Amniotic epithelial cell (primary cell): ENCODE measurements at places on chromosomes 11 and 22.
A peak's percentile ranks its signal among the peaks of the same experiment; 100 is the strongest.

GRCh38 chr22:35663371-35663770 is 15.1 kb downstream of the APOL6 start:
- peak; percentile 36 for DNase-seq

- DNase-seq, result peak; percentile 92
These were observed 101.1 kb downstream of the MICAL3 start for GRCh38 chr22:17922925-17923903.

DNA sequence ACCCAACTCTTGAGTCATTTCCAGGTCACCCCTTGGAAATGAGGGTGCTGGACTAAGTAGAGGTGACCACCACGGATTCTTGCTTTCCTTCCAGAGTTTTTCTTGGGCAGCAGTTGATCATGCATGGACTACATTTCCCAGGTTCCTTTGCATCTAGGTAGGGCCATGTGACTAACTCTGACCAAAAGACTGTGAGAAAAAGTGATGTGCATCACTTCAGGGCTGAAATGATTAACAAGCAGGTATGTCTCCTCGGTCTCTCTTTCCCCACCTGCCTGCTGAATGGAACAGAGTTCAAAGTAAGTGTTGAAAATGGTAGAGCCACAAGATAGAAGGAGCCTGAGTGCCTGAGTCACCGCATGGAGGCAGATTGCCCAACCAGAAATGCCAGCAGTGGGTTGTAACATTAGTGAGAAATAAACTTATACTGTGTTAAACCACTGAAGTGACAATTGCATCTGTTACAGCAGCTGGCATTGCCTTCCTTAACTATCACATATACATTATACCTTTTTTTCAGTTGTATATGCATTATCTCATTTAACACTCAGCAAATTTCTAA is 113.5 kb downstream of the MN1 start:
- peak; percentile 61 for DNase-seq

- DNase-seq, result no peak
These were observed 89.6 kb downstream of the PHF21B start for GRCh38 chr22:44920183-44920582.

DNA sequence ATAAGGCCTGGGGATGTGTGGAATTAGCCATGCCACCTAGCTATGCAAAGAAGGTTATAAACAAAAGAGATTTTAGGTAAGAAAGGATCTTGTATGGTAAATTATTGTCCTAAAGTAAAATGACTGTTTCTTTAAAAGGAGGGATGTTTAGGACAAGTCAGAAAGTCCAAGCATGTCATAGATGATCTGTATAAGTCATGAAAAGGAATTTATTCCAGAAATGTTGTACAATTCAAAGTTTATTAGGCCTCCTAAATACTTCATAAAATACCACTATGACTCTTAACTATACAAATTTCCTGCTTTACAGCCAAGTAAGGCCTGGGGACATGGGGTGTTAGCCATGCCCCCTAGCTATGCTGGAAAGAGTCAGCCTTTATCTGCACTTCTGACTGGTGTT is 22.7 kb downstream of the OR5A2 start:
- no peak for DNase-seq

DNA sequence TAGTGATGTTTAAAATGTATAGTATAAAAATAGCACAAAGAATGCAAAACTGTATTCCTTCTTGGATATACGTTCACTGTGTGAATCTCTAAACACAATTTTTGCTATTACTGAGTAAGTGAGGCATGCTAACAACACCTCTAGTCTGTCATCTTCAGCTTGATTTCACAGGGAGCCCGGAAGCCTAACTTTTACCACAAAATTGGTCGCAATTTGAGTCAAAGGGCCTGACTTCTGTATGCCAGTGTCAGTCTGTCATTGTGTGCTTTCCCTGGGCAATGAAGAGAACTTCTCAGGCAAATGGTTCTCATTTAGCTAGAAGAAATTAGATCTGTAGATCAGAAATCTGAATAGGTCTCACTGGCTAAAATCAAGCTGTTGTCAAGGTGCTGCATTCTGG is 1059.5 kb downstream of the FAM181B start:
- no peak for DNase-seq

DNA sequence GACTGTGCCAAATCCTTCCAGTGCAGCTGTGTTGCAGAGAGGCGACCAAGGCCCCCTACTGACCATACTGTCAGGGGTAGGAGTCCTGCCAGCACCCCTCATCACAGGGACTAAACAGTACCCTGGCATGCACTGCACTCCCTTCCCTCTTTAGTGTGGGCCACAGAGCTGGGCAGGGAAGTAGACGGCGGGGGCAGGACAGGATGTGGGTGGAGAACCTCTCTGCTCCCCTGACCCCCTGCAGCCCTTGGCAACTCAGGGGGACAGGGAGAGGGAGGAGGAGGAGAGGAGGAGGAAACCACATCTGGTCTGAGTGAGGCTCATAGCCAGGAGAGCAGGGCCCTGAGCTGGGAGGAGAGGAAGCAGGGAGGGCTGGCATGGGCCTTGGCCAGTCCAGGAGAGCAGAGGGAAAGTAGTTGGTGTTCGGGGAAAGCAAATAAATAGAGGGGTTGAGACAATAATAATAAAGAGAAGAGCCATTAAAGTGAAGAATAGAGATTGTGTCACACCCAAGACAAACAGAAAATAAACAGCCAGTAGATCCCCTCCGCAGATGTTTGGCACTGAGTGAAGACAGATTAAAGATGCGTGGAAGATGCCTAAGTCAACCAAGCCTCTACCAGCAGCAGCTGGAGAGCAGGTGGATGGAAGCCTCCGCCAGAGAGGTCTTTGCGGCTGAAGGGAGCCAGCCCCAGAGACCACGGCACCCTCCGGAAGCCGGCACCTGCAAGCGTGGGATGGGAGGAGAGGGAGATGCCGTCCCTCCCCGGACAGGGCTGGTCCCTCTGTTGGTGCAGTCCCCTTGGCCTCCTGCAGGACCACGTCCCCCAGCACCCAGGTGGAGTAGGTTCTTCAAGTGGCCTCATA is 61.5 kb downstream of the RPUSD4 start:
- peak; percentile 38 for DNase-seq

- DNase-seq, result no peak
These were observed 640.2 kb downstream of the LRRC4C start for GRCh38 chr11:40819230-40819629.

- DNase-seq, result peak; percentile 33
These were observed 90.5 kb downstream of the UBASH3B start for GRCh38 chr11:122746050-122746478.

- no peak for DNase-seq
These were observed 93.2 kb downstream of the NAV2 start for GRCh38 chr11:19805827-19806226.

GRCh38 chr11:44611687-44612434 is 46.4 kb downstream of the CD82 start:
- no peak for DNase-seq

DNA sequence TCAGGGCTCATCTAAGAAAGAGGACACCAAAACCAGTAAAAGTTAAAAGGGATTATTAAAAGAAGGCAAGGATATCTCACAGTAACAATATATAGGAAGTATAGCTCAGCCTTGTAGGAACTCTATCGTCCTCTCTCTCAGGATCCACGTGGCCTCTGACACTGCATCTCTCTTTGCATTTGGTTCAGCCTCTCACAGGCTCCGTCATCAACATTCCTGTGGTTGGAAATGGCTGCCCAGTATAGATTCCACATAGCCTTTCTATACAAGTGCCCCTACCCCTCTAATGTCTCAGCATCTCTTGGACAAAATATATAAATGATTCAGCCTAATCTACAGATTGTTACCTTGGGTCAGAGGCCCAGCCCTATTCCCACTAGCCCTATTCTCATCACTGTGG is 101.3 kb upstream of the DBX1 start:
- DNase-seq, result no peak

GRCh38 chr11:71931245-71931602 is 2.4 kb downstream of the RNF121 start:
- DNase-seq, result no peak

DNA sequence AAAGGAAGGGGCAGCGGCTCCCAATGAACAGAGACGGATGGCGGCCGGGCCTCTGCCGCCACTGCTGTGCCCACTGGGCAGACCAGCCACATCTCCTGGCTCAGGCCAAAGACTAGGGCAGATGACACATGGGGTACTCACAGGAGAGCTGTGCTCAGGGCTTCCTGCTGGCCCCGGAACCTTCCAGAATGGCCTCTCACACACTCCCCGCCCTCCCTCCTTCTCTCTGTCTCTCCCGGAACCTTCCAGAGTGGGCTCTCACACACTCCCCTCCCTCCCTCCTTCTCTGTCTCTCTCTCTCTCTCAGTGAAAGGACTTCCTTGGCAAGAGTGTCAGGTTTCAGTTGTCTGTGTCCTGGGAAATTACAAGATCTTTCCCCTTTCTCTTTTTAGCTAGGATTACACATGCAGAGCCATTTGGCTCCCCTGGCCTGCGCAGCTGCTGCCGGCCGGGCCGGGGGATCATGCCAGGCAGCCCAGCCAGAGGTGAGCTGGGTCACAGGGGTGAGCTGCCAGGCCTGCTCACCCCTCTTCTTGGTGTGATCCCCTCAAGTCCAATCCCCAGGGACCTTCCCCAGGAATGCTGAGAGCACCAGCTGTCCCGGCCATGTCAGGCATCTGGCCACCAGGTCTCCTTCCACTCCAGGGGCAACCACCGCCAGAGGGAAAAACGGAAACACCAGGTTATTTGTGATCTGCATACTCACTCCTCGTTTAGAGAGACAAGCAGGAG is 45.3 kb upstream of the ADA2 start:
- no peak for DNase-seq

GRCh38 chr11:75275581-75275980 is 35.0 kb downstream of the TPBGL start:
- peak; percentile 47 for DNase-seq

DNA sequence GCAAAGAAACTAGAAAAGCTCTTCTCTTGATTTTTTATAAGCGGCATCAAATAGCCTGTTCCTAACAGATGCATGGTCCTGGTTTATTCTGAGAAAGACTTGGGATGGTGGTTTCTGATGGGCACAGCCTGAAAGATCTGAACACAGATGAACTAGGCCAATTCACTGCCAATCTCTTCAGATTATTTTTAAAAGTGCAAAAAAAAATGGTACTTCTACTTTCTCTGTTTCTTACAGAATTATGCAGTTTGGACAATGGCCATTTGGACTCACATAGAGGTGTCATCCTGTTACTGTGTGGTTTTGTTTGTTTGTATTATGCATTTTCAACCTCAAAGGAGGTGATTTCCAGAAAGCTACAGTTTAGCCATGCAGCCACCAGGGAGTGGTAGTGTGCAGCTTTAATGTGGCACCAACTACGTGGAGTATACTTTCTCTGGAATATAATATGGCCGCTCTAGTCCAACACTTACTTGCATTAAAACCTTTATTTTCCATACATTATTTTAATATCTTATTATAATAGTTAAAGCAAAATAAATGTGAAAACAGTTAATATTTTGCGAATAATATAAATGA is 469.8 kb upstream of the KIRREL3 start:
- no peak for DNase-seq

DNA sequence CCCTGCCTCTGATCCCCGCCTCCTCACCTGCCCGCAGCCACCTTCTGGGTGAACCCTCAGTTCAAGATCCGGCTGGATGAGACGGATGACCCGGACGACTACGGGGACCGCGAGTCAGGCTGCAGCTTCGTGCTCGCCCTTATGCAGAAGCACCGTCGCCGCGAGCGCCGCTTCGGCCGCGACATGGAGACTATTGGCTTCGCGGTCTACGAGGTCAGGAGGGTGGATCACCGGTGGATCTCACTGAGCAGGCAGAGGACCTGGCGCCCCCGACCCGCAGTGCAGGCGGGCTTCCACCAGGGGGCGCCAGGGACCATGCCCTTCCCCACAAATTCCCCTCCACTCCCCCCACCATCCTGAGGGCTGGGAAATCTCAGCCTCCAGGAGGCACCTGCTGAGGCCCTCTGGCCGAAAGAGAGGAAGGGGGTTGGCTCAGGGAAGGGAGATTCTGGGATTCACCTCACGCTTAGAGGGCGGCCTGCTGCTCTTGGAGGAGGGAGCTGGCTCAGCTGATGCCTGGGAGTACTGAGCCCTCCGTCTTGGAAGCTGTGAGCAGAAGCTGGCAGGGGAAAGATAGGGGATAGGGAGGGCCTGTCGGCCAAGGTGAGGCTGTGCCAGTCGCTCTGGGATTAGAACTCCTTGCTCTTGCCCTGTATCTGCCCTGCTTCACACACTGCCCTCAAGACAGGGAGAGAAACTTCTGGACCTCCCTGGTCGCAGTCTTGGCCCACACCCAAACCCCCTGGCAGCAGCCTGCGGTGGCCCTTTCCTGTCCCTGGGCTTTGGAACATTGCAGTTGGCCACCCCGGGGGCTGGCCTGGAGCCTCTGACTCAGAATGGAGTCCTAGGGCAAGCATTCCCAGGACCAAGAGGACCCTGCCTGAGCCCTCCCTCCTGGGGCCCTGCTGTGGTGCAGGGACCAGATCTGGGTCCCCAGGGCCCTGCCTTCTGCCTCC is 23.2 kb downstream of the CAPN1 start:
- DNase-seq, result peak; percentile 26
